Mesothelial cell of epicardium (in vitro differentiated cells): ENCODE measurements at places on chromosomes 13 and 19. TPM values are rescaled to one million over a fixed set of nuclear protein-coding genes. Genes with fewer than 3 reads are reported as not detected.

DNA sequence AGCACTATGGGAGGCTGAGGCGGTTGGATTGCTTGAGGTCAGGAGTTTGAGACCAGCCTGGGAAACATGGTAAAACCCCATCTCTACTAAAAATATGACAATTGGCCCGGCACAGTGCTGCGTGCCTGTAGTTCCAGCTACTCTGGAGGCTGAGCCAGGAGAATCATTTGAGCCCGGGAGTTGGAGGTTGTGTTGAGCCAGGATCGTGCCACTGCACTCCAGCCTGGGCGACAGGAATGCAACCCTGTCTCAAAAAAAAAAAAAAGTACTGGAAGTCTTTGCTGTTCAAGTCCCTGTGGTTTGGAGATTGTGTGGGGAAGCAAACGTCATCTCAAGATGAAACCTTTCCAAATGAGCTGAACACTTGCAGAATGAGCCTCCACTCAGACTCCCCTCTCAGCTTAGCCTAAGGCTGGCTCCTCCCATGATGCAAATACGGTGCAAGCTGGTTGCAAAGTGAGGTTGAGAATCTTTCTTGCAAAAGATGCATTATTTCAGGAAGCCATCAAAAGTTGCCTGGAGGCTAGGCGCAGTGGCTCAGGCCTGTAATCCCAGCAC, 46.2 kb downstream of the MYO9B start:
- peaks cover 10% of the 10 kb centered on the region for H3K36me3 ChIP-seq
- no peak for DNase-seq
- H3K4me1 ChIP-seq = peaks cover 15% of the 10 kb centered on the region
- H3K27ac ChIP-seq = no peak overlapping the region
- no peaks in the 10 kb centered on the region for H3K27me3 ChIP-seq

DNA sequence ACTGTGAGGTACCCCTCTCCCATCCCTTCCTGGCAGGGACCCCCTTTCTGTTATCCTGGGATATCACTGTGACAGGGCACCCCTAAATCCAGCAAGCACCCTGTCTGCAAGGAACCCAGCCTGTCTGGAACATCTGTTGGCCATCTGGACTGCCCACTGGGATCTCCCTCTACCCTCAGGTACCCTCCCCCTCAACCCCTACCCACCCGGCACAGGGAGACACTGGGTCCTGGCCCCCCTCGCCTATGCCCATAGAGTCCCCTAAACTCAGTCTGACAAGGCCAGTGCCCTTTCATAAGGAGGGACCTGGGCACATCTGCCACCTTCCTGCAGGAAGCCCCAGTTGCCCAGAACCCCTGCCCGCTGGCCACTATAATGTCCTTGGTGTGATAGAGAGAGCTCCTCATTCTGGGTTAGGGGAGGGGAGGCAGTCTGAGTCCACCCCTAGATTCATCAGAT, 2.8 kb upstream of the SLC27A5 start:
- H3K27ac ChIP-seq = peak overlapping the region; percentile 67
- H3K27me3 ChIP-seq = no peaks in the 10 kb centered on the region
- peak overlapping the region; percentile 71 for H3K4me3 ChIP-seq
- no peaks in the 10 kb centered on the region for H3K36me3 ChIP-seq
- peaks cover 32% of the 10 kb centered on the region for H3K4me1 ChIP-seq

DNA sequence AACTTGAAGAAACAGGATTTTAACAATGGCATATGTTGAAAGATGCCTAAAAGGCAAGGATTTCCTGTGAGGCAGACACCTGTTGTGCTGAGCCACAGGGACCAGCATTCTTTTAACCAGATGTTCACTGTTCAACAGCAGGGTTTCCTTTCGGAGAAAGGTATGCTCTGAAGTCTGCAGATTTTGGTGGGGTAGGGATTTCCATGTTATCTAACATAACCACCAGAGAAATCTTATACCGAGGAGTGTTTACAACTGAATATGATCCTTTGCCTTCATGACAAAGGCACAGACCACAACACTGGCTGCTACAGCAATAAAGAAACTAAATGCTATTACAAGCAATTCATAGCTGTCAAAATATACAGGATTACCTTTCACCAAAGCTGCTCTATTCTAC, 48.1 kb downstream of the MPHOSPH8 start:
- H3K4me1 ChIP-seq = no peaks in the 10 kb centered on the region
- no peak for DNase-seq
- H3K36me3 ChIP-seq = peaks cover 9% of the 10 kb centered on the region
- H3K27me3 ChIP-seq = no peaks in the 10 kb centered on the region

- peaks cover 42% of the 10 kb centered on the region for H3K4me1 ChIP-seq
- peak overlapping the region; percentile 0 for H3K27ac ChIP-seq
- DNase-seq = no peak
- no peaks in the 10 kb centered on the region for H3K36me3 ChIP-seq
Measured at GRCh38 chr13:47114030-47114429, 217.2 kb upstream of the HTR2A start.

FFAR1 gene
- total RNA-seq = 0.96 to 1.3 TPM (median 1.2 TPM) in 3 replicates

FSD1 gene
- 16.4 to 17.7 TPM (median 17.1 TPM) in 3 replicates for total RNA-seq

TEX26 gene
- not detected in 3 replicates for total RNA-seq

ATP4B gene
- not detected in 3 replicates for total RNA-seq

DNA sequence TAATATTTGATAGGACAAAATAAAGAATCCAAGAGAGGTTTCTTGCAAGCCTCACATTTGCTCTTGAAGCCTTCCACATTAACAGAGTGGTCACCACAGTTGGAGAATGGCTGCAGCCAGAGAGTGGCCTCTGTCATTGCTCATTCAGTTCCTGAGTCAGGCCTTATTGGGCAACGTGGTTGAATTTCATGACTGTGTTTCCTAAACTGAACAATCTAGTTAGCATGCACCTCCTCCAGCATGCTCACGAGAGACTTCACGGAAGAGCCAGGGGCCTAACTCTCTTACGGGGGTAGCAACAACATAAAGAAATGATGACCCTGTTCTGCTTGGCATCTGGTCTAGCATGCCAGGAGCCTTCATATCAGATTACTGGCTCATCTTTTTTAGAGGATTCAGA, 9.6 kb upstream of the UBL3 start:
- peaks cover 27% of the 10 kb centered on the region for H3K4me1 ChIP-seq
- no peaks in the 10 kb centered on the region for H3K27me3 ChIP-seq
- no peaks in the 10 kb centered on the region for H3K36me3 ChIP-seq
- no peak overlapping the region for H3K4me3 ChIP-seq

GRCh38 chr19:18939922-18940768, 872 bp downstream of the HOMER3 start:
- peak overlapping the region; percentile 93 for H3K27ac ChIP-seq
- H3K36me3 ChIP-seq = peaks cover 8% of the 10 kb centered on the region
- H3K4me3 ChIP-seq = peak overlapping the region; percentile 89
- H3K4me1 ChIP-seq = peaks cover 13% of the 10 kb centered on the region

DNA sequence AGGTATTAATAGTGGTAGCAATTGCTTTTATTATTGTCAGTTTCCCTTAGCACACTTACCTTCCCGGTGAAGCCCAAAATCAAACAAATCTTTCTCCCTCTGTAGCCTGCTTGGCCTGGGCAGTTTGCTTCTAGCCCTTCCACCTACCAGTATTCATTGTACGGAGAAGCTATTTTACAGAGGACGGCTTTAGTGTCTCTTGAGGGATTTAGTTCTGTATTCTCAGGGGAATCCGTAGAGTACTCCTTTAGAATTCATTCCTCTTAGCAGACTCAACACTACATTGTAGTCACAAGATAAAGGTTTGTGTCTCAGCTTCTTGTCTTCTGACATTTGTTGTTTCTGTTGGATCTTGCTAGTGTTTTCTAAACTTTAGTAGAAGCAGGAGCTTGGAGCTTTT, 24.1 kb upstream of the WTIP start:
- H3K27me3 ChIP-seq = no peaks in the 10 kb centered on the region
- H3K4me3 ChIP-seq = no peak overlapping the region
- H3K4me1 ChIP-seq = peaks cover 8% of the 10 kb centered on the region
- H3K27ac ChIP-seq = no peak overlapping the region
- H3K36me3 ChIP-seq = peaks cover 55% of the 10 kb centered on the region

GRCh38 chr19:4744451-4745174, 21.0 kb upstream of the DPP9 start:
- peaks cover 12% of the 10 kb centered on the region for H3K4me1 ChIP-seq
- DNase-seq = no peak
- peaks cover 45% of the 10 kb centered on the region for H3K27me3 ChIP-seq

DNA sequence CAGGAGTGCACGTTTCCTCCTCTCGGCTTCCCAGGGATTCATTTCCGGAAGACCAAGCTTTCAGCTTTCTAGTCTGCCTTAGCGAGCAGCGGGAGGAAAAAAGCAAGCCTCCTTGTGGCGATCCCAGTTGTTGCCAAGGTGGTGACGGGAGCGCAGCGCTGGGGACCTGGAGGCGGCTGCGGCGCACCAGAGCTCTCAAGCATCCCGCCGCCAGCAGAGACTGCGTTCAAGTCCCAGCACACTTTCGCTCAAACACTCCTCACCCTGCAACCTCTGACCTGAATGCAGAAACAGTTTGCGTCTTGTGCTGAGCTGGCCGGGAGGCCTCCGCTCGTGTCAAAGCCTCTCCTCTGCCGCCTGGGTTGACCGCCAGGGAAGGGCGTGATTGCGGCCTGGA, 4.9 kb downstream of the GSX1 start:
- no peaks in the 10 kb centered on the region for H3K36me3 ChIP-seq
- no peak overlapping the region for H3K27ac ChIP-seq
- peaks cover 97% of the 10 kb centered on the region for H3K27me3 ChIP-seq
- H3K4me3 ChIP-seq = peak overlapping the region; percentile 31
- DNase-seq = peak; percentile 59

GRCh38 chr13:79780240-79780639, 299.3 kb downstream of the NDFIP2 start:
- H3K4me1 ChIP-seq = peaks cover 59% of the 10 kb centered on the region
- H3K36me3 ChIP-seq = no peaks in the 10 kb centered on the region
- H3K4me3 ChIP-seq = no peak overlapping the region
- DNase-seq = no peak
- H3K27ac ChIP-seq = peak overlapping the region; percentile 87

DNA sequence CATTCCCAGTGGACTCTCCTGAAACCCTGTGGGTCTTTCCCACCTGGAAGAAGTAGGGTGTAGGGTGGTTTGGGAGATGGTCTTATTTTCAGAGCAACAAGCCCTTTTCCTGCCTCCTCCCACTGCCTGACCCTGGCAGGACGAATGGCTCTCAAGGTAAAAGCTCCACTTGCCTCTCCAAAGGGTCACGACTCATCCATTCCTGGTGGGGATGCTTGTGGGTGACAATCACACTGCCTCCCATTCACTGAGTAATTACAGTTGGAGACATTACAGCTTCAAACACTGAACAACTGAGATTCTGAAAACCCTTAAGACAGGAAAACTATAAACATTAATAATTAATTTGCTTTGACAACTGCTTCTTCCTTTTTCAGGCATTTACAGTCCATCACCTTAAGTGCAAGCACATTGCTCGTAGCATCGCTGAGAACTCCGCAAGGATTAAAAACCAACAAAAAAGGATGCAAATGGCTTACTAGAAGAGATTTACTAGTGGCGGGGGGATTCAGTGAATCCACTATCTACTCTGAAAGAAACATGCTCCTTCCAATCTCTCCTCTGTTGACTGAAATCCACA, 199.6 kb upstream of the IRS2 start:
- peaks cover 27% of the 10 kb centered on the region for H3K4me1 ChIP-seq
- H3K4me3 ChIP-seq = no peak overlapping the region
- no peak overlapping the region for H3K27ac ChIP-seq
- no peaks in the 10 kb centered on the region for H3K27me3 ChIP-seq

- H3K4me1 ChIP-seq = peaks cover 25% of the 10 kb centered on the region
- H3K27ac ChIP-seq = peak overlapping the region; percentile 79
- peaks cover 2% of the 10 kb centered on the region for H3K36me3 ChIP-seq
- no peak overlapping the region for H3K4me3 ChIP-seq
- H3K27me3 ChIP-seq = no peaks in the 10 kb centered on the region
Measured at GRCh38 chr13:50025436-50025835, 10.2 kb downstream of the KCNRG start.

GRCh38 chr19:4376028-4376670, 24.2 kb downstream of the SH3GL1 start:
- H3K4me3 ChIP-seq = peak overlapping the region; percentile 55
- H3K4me1 ChIP-seq = peaks cover 61% of the 10 kb centered on the region
- no peaks in the 10 kb centered on the region for H3K27me3 ChIP-seq
- no peaks in the 10 kb centered on the region for H3K36me3 ChIP-seq

- H3K27me3 ChIP-seq = peaks cover 22% of the 10 kb centered on the region
- H3K36me3 ChIP-seq = no peaks in the 10 kb centered on the region
- no peak overlapping the region for H3K4me3 ChIP-seq
- peaks cover 27% of the 10 kb centered on the region for H3K4me1 ChIP-seq
- peak overlapping the region; percentile 12 for H3K27ac ChIP-seq
- no peak for DNase-seq
Measured at GRCh38 chr13:30739761-30740642, 4.7 kb downstream of the ALOX5AP start.
